ENCODE measurements at places on chromosomes 16 and 17.

- no peak for DNase-seq
These were observed 17.0 kb downstream of the FAM117A start for GRCh38 chr17:49746791-49747490.

DNA sequence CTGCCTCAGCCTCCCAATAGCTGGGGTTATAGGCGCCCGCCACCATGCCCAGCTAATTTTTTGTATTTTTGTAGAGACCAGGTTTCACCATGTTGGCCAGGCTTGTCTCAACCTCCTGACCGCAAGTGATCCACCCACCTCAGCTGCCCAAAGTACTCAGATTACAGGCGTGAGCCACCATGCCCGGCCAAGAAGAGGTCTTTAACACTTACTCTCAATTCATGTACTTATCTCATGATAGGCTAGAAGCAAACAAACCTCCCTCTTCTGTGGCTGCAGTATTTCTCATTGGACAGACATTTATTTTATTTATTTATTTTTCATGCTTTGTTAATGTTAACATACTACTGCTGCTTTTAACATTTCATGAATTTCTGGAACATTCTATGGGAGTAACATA is 7.0 kb upstream of the NT5C start:
- DNase-seq, result no peak

DNA sequence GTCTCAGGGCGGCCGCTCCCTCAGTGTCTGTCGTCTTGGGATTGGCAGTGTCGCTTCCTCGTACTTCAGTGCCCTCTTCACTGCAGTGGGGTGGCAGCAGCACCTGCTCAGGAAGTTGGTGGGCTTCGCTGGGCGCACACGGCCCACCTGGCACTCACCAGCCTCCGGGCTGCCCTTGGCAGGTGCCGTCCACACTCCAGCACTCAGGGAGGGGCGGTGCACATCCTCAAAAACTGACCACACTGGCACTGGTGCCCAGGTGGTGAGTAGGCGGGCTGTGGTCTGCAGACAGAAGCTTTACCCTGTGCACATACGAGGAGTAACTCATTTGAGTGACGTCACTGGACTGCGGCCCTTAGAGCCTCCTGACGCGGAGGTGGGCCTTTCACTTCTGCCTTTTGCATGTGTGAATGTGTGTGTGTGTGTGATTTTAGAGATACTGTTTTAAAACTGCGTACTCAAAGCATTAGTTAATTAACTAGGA is 94.6 kb downstream of the BANP start:
- no peak for DNase-seq

- no peak for DNase-seq
These were observed 32.8 kb downstream of the HIC1 start for GRCh38 chr17:2087597-2088211.

GRCh38 chr16:23842137-23842600 is 6.4 kb downstream of the PRKCB start:
- DNase-seq, result no peak

Measured in astrocyte of the spinal cord (primary cell).